ENCODE measurements at places on chromosomes 3 and 15.

DNA sequence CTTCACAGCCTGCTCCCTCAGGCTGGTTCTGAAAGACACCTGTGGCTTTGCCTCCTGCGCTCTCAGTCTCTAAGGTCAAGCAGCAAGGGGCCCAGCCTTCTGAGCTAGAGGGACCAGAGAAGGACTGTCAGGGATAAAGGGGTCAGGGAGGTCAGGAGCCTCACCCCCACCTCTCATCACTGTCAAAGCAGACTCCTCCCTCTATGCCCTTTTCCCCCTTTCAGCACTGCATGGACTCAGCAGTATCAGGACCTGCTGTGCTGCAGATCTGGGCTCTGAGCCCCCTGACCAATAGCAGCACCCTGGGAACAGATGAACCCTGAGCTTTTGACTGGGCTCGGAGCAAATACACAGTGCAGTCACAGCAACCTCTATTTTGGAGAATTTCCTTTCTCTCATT is 3.2 kb upstream of the BMF start:
- DNase-seq, result no peak

DNA sequence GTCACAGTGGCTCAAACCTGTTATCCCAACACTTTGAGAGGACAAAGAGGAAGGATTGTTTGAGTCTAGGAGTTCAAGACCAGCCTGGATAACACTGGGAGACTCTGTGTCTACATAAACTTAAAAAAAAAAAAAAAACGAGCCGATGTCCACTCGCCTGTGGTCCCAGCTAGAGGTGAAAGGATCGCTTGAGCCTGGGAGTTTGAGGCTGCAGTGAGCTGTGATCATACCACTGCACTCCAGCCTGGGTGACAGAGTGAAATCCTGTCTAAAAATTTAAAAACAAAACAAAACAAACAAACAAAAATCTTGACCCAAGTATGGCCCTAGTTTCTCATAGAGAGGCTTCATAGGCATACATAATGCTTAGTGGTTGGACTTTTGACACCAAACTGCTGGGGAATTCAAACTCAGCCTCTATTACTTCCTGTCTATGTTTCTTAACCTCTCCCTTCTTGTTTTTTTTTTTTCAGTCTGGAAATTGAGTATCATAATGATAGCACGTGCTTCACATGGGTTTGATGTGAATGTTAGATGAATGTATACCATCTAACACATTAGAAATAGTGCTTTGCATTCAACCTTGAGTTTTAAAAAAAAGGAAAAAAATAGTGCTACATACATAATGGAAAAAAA is 46.4 kb upstream of the CAPN7 start:
- DNase-seq, result no peak

DNA sequence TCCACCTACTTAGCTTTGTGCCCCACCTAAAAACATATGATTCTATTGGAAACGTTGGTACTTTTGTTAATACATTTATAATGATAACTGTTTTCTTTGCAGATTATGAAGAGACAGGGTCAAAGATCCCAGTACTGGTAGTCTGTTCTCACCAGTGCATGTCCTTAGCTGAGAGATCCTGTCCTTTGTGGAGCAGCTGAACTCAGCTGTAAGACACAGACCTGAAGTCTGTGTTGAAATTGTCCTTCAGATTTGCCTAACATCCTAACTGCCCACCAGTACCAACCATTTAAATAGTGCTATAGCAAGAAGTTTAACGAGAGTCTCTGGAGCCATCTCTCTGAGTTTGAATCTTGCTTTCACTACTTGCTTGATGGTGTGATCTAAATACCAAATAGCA is 398.7 kb downstream of the FEZF2 start:
- no peak for DNase-seq

GRCh38 chr15:27427276-27427675 is 456.3 kb downstream of the GABRG3 start:
- DNase-seq, result no peak

DNA sequence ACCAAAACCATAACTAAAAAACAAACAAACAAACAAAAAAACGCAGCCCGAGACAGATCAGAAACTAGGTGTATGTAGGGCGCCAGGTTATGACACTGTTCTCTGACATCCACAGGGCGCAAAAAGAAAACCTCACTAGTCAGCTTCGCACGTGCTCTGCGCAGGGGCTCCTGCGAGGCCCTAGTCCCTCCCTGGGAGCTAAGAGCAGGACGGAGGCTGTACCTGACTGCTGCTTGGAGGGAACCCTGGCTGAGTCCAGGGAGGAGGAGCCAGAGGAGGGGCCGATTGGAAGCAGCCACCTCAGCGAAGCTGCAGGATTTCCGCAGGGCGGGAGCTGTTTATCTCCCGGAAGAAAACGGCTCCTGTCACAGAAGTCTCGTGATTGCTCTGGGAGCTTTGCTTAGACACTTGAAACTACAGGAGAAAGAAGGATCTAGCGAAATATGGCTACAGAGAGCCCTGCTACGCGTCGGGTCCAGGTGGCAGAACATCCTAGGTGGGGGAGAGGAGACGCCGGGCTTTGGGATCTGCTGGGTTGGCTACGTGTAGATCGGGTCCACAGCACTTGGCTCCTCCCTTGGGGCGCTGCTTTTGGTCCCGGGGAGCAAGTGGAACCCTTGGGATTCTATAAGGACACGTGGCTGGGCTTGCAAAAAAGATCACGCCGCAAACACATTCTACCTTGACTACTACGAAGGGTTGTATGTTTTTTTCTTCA is at the start of gene GALK2:
Gene GALK2, plus strand, starts transcription at position 368 of the 718 bp plus-strand sequence. Its CDS starts 76 bp downstream, at position 444.
- peak; percentile 58 for DNase-seq

DNA sequence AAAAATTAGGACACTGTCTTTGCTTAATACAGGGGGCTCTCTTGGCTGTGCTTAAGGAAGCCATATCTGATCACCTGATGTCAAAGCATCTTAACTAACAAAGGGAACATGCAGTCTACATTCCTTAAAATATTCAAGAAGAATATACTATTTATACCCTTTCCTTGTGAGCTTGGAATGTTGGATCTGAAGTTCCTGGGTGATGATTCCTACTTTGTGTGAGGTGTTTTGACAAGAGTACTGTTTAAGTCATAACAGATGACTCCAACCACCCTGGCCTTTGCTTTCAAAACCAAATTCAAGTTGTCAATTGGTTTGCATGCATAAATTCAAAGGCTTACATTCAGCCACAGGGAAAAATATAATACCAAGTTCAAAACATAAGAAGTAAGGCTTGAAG is 862.7 kb upstream of the SEMA6D start:
- no peak for DNase-seq

GRCh38 chr3:115245438-115245837 is 98.3 kb upstream of the ZBTB20 start:
- no peak for DNase-seq

DNA sequence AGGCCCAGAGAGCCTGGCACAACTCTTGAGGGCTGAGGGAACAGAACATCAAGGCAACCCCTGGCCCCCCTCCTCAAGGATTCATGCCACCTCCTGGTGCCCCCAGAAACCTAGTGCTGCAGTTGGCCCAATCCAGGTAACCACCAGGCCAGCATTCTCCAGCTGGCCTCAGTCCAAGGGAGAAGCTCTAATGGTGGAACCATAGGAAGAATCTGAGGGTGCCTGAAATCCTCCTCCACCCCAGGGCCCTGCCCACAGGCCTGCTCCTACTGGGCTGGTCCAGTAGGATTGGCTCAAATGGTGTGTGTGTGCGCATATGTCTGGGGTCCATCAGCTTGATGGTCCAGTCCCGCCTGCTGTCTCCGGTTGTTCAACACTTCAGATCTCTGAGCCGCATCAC is 7.7 kb downstream of the HYAL2 start:
- DNase-seq, result no peak

DNA sequence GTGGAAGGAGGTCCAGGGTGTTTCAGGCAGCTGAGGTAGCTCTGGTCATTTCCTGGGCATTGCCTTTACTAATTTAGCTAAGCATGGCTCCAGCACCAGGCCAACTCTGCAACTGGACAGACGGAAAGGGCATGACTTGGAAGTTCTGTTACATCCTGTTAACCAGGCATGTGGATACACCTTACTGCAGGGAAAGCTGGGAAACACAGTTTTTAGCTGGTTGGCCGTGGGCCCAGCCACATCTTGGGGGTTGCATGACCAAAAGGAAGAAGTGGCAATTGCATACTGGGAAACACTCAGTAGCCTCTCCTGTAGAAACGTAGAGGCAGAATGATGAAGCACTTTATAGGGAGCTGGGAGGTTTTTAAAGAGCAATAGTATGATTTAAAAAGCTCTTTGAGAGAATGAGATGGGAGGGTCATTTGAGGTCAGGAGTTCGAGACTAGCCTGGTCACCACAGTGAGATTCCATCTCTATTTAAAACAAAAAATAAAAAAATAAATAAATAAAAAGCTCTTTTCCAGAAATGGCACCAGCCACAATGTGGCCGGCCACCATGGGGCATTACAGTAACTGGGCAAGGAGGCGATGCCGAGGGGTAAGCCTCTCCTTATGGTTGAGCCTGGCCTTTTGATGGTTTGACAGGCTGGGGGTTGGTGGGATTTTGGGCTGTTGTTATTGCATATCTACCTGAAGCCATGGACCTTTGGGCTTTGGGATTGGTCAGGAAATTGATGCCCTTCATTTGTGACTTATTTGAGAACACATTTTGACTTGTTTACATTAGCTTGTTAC is 28.6 kb downstream of the TRAK1 start:
- DNase-seq, result no peak

DNA sequence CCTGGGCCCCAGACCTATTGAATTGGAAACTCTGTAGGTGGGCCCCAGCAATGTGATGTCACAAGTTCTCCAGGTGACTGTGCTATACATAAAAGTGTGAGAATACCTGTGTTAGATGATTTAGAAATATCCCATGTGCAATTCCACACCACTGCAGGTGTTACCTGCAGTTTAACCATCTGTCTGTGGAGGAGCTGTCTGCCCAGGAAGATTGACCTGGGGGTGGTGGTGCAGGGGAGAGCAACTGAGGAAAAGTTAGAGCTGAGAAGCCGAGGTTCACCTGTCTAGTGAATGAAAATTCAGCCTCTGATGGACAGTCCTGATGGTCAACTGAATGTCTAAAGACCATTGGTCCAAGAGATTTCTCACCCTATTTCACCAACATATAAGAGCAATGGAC is 132.2 kb upstream of the SLC24A5 start:
- no peak for DNase-seq

GRCh38 chr15:101019366-101019896 is 100.3 kb downstream of the LRRK1 start:
- no peak for DNase-seq

DNA sequence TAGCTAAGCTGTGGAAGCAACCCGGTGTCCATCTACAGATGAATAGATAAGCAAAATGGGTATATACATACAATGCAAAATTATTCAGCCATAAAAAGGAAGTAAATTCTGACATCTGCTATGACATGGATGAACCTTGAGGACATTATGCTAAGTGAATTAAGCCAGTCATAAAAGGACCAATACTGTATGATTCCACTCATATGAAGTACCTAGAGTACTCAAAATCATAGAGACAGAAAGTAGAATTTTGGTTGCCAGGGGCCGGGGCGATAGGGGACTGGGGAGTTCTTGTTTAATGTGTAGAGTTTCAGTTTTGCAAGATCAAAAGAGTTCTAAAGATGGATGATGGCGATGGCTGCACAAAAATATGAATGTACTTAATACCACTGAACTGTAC is 10.3 kb downstream of the EID1 start:
- no peak for DNase-seq

DNA sequence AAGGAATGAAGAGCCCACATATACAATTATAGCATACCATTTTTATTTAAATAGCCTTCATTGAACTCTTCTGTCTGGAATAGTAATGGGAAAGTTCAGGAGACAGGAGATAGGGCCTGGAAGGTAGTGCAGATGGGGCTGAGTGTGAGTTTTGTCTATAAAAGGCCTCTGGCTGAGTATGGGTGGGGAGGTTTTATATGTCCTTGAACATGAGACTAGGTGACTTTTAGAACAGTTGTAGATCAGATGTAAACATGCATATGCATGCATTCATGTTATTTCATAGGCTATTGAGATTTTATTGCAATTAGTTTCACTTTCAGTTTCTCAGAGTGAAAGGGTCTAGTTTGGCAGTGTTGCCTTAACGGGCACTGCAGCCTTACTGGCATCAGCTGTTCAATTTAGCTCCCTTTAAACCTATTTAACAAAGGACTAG is 27.1 kb downstream of the CGGBP1 start:
- DNase-seq, result no peak

- DNase-seq, result no peak
Observed at GRCh38 chr3:154886437-154886836, 193.7 kb upstream of the MME start.

DNA sequence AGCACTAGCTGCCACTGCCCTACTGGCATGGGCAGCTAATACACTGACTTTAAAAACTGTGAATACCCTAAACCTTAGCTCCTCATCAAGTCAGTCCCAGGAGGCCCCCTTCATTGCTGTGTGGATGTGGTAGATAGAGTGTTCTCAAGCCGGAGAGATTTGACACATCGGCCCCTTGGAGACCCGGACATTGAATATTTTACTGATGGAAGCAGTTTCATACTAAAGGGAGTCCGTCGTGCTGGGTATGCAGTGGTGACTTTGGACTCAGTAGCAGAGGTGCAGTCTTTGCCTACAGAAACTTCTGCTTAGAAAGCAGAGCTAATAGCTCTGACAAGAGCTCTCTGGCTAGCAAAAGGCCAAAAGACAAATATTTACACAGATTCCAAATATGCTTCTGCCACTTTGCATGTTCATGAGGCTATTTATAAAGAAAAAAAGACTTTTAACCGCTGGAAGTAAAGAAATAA is 17.5 kb downstream of the CCR4 start:
- no peak for DNase-seq

GRCh38 chr3:105493305-105493892 is 126.7 kb downstream of the ALCAM start:
- DNase-seq, result no peak

DNA sequence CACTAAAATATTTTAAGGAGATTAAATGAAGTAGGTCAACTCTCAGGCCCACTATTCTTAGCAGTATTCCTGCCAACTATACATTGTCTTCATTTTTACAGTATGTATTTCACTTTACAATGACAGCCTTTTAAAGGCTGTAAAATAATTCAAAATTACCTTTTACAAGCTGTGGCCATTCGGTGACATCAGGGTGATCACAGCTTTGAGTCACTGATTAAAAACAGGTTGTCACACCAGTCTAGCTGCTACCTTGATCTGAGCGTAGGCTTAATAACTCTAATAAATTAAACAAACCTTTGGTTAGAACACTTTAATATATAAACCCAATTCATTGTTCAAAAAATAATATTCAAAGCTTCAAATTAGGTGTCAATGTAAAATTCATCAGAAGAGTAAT is 29.9 kb downstream of the UBE3A start:
- DNase-seq, result no peak

- no peak for DNase-seq
Observed at GRCh38 chr3:40951636-40952035, 247.7 kb upstream of the CTNNB1 start.

DNA sequence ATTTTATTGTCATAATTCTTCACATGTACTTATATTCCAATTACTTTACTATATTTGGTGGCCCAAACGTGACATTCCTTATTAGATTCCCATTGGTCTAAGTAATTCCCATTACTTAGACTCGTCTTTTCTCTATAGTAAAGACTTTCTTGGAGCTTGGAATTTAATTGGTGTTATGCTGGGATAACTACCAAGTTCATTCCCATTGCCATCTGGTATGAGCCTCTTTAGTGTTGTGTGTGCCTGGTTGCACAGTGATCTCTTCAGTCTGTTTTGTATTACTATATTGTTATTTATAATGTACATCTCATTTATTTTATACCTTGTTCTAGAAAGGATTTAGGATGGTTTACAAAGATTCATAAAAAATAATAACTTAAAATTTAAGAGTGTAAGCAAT is 27.8 kb downstream of the TMEM108 start:
- no peak for DNase-seq

GRCh38 chr3:37825744-37826400 is 35.8 kb upstream of the CTDSPL start:
- no peak for DNase-seq
